ENCODE measurements at places on chromosomes 2 and 18.

- DNase-seq, result no peak
These were observed 516.7 kb downstream of the LRRTM4 start for GRCh38 chr2:77005522-77005921.

GRCh38 chr18:26416652-26417150 is 131.7 kb downstream of the KCTD1 start:
- no peak for DNase-seq

GRCh38 chr18:3919396-3920061 is 469.6 kb downstream of the TGIF1 start:
- no peak for DNase-seq

GRCh38 chr2:203340791-203341487 is 12.7 kb downstream of the ABI2 start:
- no peak for DNase-seq

- DNase-seq, result peak; percentile 6
These were observed 199.6 kb downstream of the HRH4 start for GRCh38 chr18:24659827-24660720.

DNA sequence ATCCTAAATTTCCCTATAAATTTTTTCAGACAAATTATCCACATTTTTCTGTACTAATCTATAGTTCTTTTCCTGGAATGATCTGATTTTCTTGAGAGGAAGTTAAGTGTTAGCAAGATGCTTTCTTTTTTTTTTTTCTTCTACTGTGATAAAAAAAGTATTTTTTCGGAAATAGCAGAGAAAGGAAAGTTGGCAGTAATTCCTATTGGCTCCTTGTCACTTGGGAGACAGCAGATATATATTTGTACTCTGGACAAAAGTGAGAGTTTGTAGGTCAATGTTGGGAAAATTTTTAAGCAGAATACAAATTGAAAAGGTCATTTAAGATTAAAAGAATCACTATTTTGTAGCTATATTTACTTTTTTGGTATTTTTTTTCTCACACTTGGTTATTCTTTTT is 635.7 kb upstream of the NRXN1 start:
- DNase-seq, result no peak

GRCh38 chr2:129812071-129812470 is 167.4 kb upstream of the RAB6C start:
- DNase-seq, result no peak

DNA sequence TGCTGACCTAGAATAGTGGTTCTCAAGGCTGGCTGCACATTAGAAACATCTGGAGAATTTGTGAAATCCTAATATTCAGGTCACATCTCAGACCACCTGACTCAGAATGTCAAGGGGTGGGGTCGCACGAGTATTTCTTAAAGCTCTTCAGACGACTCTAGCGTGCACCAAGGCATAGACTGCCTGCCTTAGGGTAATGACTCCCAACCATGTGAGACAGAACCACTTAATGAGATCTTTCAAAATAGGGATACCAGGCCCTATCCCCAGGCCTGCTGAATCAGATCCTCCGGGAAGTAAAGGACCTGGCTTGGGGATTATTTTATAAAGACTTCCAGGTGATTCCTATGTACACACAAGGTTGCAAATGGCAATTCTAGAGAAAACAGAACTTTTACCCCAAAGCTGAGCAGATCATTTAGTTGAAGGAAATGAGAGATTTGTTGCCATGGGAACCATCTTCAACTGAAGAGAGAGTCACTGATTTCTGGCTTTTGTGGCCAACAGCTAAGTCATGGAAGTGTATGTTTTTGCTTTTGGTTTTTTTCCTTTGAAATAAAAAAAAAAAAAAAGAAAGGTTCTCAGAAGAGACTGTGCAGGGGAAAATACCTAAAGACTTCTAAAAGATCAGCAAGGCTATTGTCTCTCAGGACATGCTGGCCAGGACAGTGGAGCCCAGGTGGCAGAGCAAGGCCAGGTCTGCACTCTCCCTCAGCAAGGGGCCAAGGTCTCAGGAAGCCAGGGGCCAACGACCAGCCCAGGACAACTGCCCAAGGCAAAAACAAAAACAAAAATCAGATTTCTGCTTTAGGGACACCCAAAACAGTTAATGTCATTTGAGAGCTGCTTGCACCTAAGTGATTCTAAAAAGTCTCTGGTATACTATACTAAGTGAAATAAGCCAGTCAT is 15.3 kb upstream of the LOXHD1 start:
- no peak for DNase-seq

DNA sequence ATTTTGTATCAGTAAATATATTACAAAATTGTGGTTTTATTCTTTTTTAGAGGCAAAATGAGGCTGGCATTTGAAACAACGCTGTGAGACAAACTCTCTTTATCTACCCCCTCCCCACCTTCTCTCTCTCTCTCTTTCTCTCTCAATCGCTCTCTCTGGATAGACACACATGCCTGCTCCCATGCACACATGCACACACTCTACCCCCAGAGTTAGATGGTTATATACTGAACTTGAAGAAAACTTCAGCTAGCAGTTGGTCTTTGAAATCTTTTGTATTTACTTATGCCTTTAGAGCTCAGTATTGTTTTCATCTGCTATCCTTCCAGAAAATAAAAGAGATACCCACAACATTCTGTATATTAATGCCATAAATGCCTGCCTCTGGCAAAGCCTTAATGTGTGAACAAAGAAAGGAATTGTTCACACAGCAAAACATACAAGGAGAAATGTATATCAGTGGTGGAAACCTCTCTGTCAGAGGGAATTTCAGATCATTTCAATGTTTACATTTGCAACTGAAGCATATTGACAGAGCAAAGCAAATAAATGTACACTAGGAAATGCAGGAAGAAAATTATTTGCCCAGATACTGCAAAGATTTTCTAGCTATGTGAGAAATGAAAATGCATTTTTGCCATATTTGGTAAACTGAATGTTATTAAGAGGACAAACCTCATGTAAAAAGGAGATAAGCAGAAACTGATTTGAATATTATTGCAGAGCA is 217.0 kb upstream of the UBE2E3 start:
- DNase-seq, result no peak

DNA sequence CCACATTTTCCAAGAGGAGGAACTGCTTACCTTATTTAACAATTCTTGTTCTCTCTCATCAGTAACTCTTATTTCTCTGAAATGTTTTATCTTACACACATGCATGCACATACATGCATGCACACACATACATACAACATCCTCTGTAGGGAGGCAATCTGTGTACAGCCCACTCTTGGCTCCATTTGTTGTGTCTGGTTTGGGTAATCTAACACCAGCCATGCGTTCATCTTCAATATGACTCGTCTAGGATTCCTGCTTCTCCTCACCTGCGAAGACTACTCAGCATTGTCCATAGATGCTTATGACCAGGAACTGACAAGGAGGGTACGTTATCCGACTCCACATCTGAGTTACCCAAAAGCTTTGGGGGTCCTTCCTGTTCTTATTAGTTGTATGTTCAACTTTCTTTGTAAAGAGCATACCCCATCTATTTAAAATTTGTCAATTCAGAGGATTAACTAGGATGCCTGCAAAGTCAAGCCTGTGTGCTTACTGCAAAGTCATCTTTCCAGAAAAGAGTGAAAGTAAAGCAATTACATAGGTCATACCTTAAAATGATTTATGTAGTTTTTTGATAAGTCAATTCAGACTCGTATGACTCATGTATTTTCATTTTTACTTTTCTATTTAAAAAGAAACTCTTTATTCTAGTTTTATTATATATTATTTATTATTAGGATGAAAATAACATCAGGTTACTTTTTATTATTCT is 18.2 kb downstream of the LYPD6B start:
- no peak for DNase-seq

- no peak for DNase-seq
These were observed 234.5 kb downstream of the HDAC4 start for GRCh38 chr2:239166201-239166834.

- DNase-seq, result no peak
These were observed 2.8 kb downstream of the HDAC4 start for GRCh38 chr2:239397931-239398471.

- DNase-seq, result no peak
These were observed 1249.6 kb downstream of the CNTNAP5 start for GRCh38 chr2:125274718-125275117.

GRCh38 chr2:208025037-208025813 is at the start of gene PLEKHM3:
Gene PLEKHM3, minus strand, starts transcription at chr2:208025527. Its CDS starts 23,888 bp downstream, at chr2:208001639.
- peak; percentile 66 for DNase-seq

GRCh38 chr2:36854241-36854640 is 112.1 kb downstream of the STRN start:
- DNase-seq, result no peak

DNA sequence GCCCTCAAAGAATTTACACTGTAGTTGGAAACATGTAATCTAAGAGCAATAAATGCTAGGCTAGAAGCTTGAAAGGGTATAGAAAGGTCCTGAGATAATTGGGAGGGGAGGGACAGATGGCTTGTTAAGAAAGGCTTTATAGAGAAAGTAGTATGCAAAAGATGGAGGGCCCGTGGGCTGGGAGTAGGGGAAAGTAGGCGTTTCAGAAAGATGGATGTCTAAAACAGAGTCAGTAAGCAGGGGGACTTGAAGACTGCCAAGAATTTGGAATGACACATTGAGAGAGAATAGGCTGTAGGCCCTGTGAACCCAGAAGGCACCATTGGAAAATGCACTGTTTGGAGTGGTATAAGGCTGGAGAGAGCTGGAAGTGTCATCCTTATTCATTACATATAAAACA is 822 bp downstream of the PSMG2 start:
- no peak for DNase-seq

DNA sequence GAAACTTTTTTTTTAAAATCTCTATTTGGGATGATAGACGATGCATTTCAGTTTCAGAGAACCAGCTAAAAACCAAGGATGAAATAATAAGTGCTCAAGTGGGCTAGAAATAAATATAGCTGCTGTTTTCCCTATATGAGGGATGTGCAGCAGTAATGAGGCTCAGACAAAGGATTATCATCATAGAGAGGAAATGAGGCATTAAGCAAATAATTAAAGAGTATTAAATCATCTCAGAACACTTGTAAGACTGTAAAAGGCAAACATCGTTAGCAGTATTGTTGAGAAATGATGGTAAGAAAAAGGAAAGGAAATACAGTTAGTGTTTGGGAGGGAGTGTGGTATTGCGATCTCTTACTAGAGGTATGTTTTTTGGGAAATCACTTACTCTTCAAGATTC is 233.5 kb downstream of the TGIF1 start:
- no peak for DNase-seq

- no peak for DNase-seq
These were observed 1.5 kb upstream of the BOLA3 start for GRCh38 chr2:74149247-74149525.

- peak; percentile 56 for DNase-seq
These were observed at the start of gene FECH for GRCh38 chr18:57586251-57587049. Gene FECH, minus strand, starts transcription at chr18:57586702. Its CDS starts 82 bp downstream, at chr18:57586620.

- DNase-seq, result peak; percentile 36
These were observed at the start of gene ALK for GRCh38 chr2:29921560-29921915. Gene ALK, minus strand, starts transcription at chr2:29921586. Its CDS starts 927 bp downstream, at chr2:29920659.

GRCh38 chr2:229099231-229099630 is 171.9 kb downstream of the PID1 start:
- no peak for DNase-seq

- DNase-seq, result no peak
These were observed 3.0 kb downstream of the BUB1 start for GRCh38 chr2:110674620-110675555.

GRCh38 chr18:31244771-31245394 is 73.1 kb upstream of the DSG1 start:
- DNase-seq, result no peak

GRCh38 chr18:74529378-74529777 is 4.9 kb upstream of the CNDP1 start:
- DNase-seq, result no peak

- DNase-seq, result no peak
These were observed 405.1 kb upstream of the CWC22 start for GRCh38 chr2:180412219-180412618.

DNA sequence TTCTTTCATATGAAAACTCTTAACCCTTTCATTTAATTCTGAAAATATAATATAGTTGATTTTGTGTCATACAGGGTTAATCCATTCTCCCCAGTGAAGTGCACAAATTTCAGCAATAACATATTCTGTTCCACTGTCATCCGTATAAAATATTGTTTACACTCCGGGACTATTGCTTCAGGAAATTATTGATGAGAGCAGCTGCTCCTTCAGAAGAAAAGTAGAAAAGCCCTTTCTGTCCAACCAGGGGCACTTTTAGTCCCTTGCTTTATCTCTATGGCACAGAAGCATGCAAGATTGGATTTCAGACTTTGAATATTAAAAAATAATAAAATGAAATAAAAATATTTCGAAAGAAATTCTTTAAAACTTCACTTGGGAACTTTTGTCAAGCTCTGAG is 535.7 kb upstream of the SLC39A10 start:
- DNase-seq, result no peak

DNA sequence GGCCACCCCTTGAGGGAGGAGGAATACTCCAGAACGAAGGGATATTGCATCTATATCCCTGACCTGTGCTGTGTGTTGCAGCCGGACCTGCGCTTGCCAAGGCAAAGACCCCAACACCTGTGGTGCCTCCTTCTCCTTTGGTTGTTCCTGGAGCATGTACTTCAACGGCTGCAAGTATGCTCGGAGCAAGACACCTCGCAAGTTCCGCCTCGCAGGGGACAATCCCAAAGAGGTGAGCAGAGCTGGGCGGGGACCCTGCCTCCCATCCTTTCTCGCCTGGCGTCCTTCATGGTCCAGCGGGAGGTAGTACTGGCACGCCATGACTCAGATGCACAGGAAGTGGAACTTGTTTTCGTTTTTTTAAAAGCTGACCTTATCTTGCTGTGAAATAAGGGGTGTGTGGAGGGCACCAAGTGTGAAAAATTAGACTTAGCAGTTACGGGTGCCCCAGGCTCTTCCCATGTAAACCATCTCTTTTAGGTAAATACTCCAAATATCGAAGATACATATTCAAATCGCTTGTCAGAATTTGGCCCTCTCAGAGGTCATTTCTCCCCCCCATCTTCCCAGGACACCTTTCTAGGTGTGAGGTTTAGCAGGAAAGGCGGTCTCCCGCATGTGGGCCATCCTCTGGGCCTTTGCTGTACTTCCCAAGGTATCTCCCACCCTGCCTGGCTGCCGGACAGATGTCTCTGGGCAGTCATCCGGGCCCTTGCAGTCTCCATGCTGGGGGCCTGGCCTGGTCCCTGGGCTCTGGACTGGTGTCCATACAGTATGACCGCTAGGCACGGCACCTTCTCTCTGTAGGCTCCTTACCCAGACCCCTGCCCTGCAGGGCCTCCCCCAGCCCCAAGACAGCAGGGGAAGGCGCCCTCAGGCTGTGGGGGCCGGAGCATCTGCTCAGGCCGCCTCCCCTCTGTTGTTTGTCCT is 57.6 kb downstream of the BOLA3 start:
- no peak for DNase-seq

DNA sequence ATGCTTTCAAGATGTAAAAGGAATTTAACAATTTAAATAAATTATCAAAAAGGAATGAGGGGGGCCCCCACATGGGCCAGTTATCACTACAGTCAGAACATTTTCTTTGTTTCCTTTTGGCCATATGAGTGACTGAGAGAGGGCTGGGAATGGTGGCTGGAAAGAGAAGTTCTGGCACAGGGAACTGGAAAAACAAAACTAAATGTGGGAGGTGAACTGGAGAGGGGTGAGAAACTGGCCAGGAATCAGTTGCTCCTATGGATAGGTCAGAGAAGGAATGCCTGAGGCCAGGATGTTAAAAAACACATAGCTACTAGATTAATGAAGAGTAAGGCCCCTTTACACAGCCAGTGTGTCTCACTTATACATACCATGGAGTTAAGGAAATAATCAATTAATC is 121.0 kb downstream of the RBMS1 start:
- no peak for DNase-seq

- no peak for DNase-seq
These were observed 783.2 kb upstream of the CDH2 start for GRCh38 chr18:28960146-28960545.

GRCh38 chr2:200051611-200051945 is 96.2 kb downstream of the MAIP1 start:
- no peak for DNase-seq

- DNase-seq, result no peak
These were observed 1526.0 kb downstream of the LRP1B start for GRCh38 chr2:140604788-140605187.
